ENCODE measurements at places on chromosomes 16 and 17. TPM values are rescaled to one million over a fixed set of nuclear protein-coding genes. Genes with fewer than 3 reads are reported as not detected.

DNA sequence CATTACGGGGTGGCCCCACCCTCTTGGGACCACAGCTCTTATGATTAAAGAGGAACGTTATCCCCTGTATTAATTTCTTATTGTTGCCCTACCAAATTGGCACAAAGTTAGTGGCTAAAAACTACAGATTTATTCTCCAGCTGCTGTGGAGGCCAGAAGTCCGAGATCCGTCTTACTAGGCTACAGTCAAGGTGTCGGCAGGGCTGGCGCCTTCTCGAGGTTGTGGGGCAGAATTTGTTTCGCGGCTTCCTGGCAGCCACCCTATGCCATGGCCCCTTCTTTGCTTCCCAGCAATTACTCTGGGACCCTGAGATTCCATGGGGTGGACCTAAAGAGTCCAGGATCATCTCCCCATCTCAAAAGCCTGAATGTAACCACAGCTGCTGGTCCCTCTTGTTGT is 263.4 kb downstream of the CPPED1 start:
- H3K27ac ChIP-seq = no peak overlapping the region
- peaks cover 14% of the 10 kb centered on the region for H3K4me1 ChIP-seq
- H3K36me3 ChIP-seq = no peaks in the 10 kb centered on the region
- H3K27me3 ChIP-seq = no peaks in the 10 kb centered on the region

- no peak overlapping the region for H3K27ac ChIP-seq
- no peak overlapping the region for H3K4me3 ChIP-seq
Measured at GRCh38 chr16:50351116-50351515, 17.7 kb downstream of the BRD7 start.

- no peaks in the 10 kb centered on the region for H3K4me1 ChIP-seq
- H3K27ac ChIP-seq = peak overlapping the region; percentile 99
- H3K36me3 ChIP-seq = peaks cover 20% of the 10 kb centered on the region
- DNase-seq = no peak
- H3K4me3 ChIP-seq = peak overlapping the region; percentile 93
- H3K27me3 ChIP-seq = no peaks in the 10 kb centered on the region
Measured at GRCh38 chr17:75269844-75270217, 1.2 kb downstream of the MIF4GD start.

DNA sequence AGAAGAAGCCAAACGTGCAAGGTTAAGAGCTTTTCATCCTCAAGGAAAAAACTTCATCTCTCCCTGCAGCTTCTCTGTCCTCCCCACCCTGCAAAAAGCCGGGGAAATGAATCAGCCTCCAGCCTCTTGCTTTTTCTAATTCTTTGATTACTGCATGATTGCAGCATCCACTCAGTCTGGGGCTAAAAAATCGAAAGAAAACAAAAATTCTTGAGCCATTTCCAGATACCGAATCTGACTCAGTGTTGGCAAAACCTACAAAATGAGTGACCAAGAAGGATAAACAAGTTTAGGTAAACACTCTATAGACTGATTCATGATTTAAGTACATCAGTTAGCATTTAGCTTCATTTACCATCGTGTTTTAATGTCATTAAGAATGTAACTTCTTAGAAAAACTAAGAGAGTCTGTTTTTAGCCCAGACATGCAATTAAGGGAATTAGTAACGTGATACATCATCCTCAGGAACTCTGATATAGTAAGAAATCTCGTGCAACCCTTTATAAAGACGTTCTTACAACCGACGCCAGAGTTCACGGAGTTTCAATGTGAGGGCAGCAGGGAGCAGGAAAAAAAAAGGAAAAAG is 287.3 kb upstream of the FOXF1 start:
- no peaks in the 10 kb centered on the region for H3K36me3 ChIP-seq
- H3K27ac ChIP-seq = peak overlapping the region; percentile 54
- no peak overlapping the region for H3K4me3 ChIP-seq
- peaks cover 7% of the 10 kb centered on the region for H3K4me1 ChIP-seq
- DNase-seq = peak; percentile 61

DNA sequence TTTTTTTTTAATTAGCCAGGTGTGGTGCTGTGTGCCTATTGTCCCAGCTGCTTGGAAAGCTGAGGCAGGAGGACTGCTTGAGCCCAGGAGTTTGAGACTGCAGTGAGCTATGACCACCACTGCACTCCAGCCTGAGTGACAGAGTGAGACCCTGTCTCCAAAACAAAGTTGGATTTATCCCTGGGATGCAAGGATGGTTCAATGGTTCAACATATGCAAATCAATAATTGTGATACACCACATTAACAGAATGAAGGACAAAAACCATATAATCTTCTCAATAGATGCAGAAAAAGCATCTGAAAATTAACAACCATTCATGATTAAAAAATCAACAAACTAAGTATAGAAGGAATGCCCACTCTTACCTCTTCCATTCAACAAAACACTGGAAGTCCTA is 33.5 kb downstream of the CDR2 start:
- no peaks in the 10 kb centered on the region for H3K4me1 ChIP-seq
- H3K27ac ChIP-seq = no peak overlapping the region
- no peaks in the 10 kb centered on the region for H3K27me3 ChIP-seq
- H3K4me3 ChIP-seq = no peak overlapping the region

DNA sequence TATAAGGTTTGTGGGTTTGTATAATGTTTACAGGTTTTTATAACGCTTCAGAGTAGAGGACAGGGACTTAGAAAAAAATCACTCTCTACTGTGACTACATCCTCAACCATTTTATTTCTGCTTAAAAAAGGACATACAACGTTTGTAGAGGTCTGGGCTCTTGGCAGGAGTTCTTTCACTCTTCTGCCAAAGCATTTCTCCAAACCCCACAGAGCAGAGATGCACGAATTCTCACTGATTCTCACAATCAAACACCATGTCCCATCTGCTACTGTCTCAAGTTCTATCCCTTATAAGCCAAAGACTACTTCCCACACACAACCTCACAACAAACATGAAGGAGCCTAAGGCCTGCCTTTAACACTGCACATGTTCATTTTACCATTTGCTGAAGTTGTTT is 7.0 kb upstream of the ANKFY1 start:
- H3K4me1 ChIP-seq = peaks cover 13% of the 10 kb centered on the region
- H3K36me3 ChIP-seq = no peaks in the 10 kb centered on the region
- H3K27me3 ChIP-seq = no peaks in the 10 kb centered on the region
- H3K4me3 ChIP-seq = no peak overlapping the region
- H3K27ac ChIP-seq = peak overlapping the region; percentile 41
- DNase-seq = no peak

- H3K27ac ChIP-seq = no peak overlapping the region
- no peak overlapping the region for H3K4me3 ChIP-seq
- H3K36me3 ChIP-seq = peaks cover 49% of the 10 kb centered on the region
- peaks cover 23% of the 10 kb centered on the region for H3K4me1 ChIP-seq
- no peak for DNase-seq
Measured at GRCh38 chr16:84184775-84185174, 2.1 kb downstream of the TAF1C start.

GRCh38 chr17:38705523-38705802 is 390 bp downstream of the MLLT6 start:
- H3K4me1 ChIP-seq = peaks cover 38% of the 10 kb centered on the region
- H3K36me3 ChIP-seq = no peaks in the 10 kb centered on the region
- H3K27me3 ChIP-seq = no peaks in the 10 kb centered on the region
- DNase-seq = no peak

DNA sequence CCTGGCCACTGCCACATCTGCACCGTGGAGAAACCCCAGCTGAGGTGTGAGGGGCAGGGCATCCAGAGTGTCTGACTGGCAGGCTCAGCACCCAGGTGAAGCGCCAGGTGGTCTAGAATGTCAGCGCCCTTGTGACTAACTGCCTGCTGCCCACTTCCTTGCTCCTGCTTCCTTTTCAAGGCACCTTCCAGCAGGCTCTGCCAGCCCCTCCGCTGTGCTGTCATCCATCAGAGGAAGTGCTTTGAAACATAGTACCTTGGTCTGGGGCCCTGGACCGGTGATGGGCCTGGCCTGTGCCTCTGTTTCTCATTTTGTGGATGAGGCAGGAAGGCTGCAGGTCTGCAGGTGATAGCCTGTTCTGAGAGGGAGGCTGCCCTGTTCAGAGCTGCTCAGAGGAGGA is 5.5 kb downstream of the SPNS2 start:
- H3K4me3 ChIP-seq = no peak overlapping the region
- H3K27me3 ChIP-seq = peaks cover 82% of the 10 kb centered on the region

- H3K36me3 ChIP-seq = no peaks in the 10 kb centered on the region
- H3K27ac ChIP-seq = no peak overlapping the region
- no peak for DNase-seq
- no peaks in the 10 kb centered on the region for H3K4me1 ChIP-seq
Measured at GRCh38 chr17:51064061-51064735, 56.5 kb downstream of the SPAG9 start.

GRCh38 chr16:73560497-73560896 is 512.6 kb upstream of the ZFHX3 start:
- no peak for DNase-seq
- H3K27me3 ChIP-seq = no peaks in the 10 kb centered on the region
- no peak overlapping the region for H3K27ac ChIP-seq
- no peaks in the 10 kb centered on the region for H3K4me1 ChIP-seq

- no peak overlapping the region for H3K4me3 ChIP-seq
- DNase-seq = no peak
- H3K36me3 ChIP-seq = peaks cover 96% of the 10 kb centered on the region
- no peaks in the 10 kb centered on the region for H3K4me1 ChIP-seq
- no peak overlapping the region for H3K27ac ChIP-seq
Measured at GRCh38 chr17:5410594-5411272, 8.7 kb downstream of the NUP88 start.

GRCh38 chr16:5354645-5355044 is 257.1 kb upstream of the EEF2KMT start:
- no peaks in the 10 kb centered on the region for H3K36me3 ChIP-seq
- H3K27ac ChIP-seq = no peak overlapping the region
- H3K27me3 ChIP-seq = no peaks in the 10 kb centered on the region
- H3K4me1 ChIP-seq = no peaks in the 10 kb centered on the region
- no peak for DNase-seq

GRCh38 chr17:16504984-16505383 is 13.0 kb upstream of the LRRC75A start:
- no peak overlapping the region for H3K27ac ChIP-seq
- no peak overlapping the region for H3K4me3 ChIP-seq
- DNase-seq = no peak
- no peaks in the 10 kb centered on the region for H3K27me3 ChIP-seq
- H3K36me3 ChIP-seq = no peaks in the 10 kb centered on the region
- H3K4me1 ChIP-seq = no peaks in the 10 kb centered on the region

GRCh38 chr16:30186782-30187555 is 3.6 kb downstream of the CORO1A start:
- no peak overlapping the region for H3K4me3 ChIP-seq
- peak; percentile 81 for DNase-seq
- no peak overlapping the region for H3K27ac ChIP-seq
- no peaks in the 10 kb centered on the region for H3K27me3 ChIP-seq
- H3K4me1 ChIP-seq = no peaks in the 10 kb centered on the region
- H3K36me3 ChIP-seq = no peaks in the 10 kb centered on the region

- no peak for DNase-seq
- no peaks in the 10 kb centered on the region for H3K36me3 ChIP-seq
- no peaks in the 10 kb centered on the region for H3K27me3 ChIP-seq
- H3K4me1 ChIP-seq = peaks cover 51% of the 10 kb centered on the region
Measured at GRCh38 chr16:65119435-65119834, 2.4 kb downstream of the CDH11 start.

DNA sequence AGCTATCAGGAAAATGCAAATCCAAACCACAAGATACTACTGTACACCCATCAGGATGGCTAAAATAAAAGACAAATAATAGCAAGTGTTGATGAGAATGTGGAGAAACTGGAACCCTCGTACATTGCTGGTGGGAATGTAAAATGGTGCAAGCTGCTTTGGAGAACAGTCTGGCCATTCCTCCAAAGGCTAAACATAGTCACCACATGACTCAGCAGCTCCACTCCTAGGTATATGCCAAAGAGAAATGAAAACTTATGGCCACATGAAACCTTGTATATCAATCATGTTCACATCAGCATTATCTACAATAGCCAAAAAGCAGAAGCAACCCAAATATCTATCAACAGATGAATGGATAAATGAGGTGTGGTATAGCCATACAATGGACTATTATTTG is 28.5 kb downstream of the VAC14 start:
- no peaks in the 10 kb centered on the region for H3K27me3 ChIP-seq

DNA sequence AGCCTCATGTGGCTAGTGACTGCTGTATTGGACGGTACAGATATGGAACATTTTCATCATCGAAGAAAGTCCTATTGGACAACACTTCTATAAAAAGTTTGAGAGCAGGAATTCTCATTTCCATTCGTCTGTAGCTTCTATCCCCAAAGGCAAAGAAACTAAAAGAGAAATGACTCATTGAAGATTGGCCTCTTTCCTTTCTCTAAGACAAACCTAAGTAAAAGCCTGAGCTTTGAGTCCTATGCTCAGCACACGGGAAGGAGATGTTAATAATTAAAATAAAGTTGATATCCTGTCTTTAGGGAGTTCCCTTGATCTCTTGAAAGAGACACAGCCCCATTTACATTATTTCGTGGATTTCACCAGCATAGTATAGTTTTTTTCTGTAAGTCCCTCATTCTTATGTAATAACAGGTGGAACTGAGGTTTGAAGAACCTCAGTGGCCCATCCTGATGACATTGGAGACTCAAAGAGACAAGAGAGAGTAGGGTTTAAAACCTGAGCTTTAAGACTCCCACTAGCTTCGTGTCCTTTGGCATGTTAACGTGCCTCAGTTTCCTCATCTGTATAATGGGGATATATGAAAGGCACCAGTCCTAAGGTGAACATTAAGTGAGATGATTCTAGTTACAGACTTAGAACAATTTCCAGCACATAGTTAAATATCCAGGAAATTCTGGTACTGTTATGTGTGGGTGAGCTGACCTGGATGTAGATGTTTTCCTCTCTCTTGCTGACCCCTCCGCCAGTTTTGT is 174.0 kb downstream of the IRX3 start:
- H3K27me3 ChIP-seq = no peaks in the 10 kb centered on the region
- peaks cover 24% of the 10 kb centered on the region for H3K36me3 ChIP-seq
- H3K4me1 ChIP-seq = no peaks in the 10 kb centered on the region
- H3K27ac ChIP-seq = no peak overlapping the region
- DNase-seq = no peak

GRCh38 chr17:40485851-40486521 is 15.4 kb downstream of the TNS4 start:
- peak overlapping the region; percentile 91 for H3K27ac ChIP-seq
- H3K36me3 ChIP-seq = no peaks in the 10 kb centered on the region
- no peaks in the 10 kb centered on the region for H3K27me3 ChIP-seq
- peaks cover 56% of the 10 kb centered on the region for H3K4me1 ChIP-seq
- peak; percentile 83 for DNase-seq
- H3K4me3 ChIP-seq = no peak overlapping the region

Gene ANKRD40CL
- not detected for total RNA-seq

Gene SHBG
- not detected for total RNA-seq

Gene SLC38A7
- 11.8 TPM for total RNA-seq

Gene PLLP
- total RNA-seq = 4.7 TPM

Gene C17orf107
- total RNA-seq = 0.68 TPM

Gene CXCL16
- 6.0 TPM for total RNA-seq

Gene ELAC2
- total RNA-seq = 50.3 TPM

Gene ORC6
- 1.1 TPM for total RNA-seq

Gene SKA2
- total RNA-seq = 43.4 TPM

Gene SEPTIN12
- total RNA-seq = not detected

Gene PDIA2
- 0.81 TPM for total RNA-seq
